Calu3 (cell line): ENCODE measurements at places on chromosomes 2 and 18. TPM values are rescaled to one million over a fixed set of nuclear protein-coding genes. Genes with fewer than 3 reads are reported as not detected.

DNA sequence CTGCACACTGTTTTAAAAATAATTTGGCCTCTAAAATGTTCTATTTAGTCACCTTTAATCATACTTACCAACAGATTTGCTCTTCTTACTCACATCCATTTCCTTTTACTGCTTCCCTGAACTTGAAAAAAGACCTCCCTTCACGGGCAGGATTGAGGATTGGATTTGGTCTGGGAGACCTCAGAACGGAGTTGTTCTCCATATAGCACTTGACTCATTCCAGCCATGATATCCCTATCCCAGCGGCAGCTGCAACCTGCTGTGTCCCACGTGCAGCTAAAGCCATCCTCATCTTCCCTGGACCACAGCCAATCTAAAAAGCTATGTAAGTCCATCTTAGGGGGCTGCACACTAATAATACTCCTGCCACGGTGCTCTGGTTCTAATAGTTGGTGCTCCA is 97.0 kb upstream of the PTPRM start:
- no peak overlapping the region for H3K27ac ChIP-seq
- no peaks in the 10 kb centered on the region for H3K36me3 ChIP-seq
- no peaks in the 10 kb centered on the region for H3K4me1 ChIP-seq

DNA sequence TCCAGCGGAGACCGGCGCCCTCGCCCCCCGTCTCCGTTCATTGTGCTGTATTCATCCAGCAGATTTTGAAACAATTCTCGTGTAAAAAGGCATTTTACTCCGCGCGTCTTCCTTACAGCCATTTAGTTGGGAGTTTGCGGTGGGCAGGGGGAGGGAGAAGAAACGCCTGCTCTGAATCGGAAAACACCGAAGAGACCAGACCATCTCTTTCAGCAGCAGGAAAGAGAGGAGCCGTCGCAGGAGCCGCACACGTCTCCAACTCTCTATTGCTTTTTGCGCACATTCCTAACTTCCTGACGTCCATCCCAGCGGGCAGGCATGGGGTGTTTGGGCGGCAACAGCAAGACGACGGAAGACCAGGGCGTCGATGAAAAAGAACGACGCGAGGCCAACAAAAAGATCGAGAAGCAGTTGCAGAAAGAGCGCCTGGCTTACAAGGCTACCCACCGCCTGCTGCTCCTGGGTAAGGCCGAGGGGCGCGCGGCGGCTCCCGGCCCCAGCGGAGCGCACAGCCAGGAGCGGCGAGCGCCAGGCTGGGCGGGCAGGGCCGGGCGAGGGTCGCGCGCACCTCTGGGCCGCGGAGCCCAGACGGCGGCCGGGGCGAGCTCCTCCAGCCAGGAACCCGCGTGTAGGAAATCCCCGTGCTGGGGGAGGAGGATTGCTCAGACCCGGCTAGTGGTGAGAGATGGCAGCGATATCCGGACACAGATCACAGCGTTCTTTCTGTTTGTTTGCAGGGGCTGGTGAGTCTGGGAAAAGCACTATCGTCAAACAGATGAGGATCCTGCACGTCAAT is 63.2 kb downstream of the GNAL start:
- DNase-seq, result no peak
- H3K27me3 ChIP-seq, result peaks cover 63% of the 10 kb centered on the region
- no peaks in the 10 kb centered on the region for H3K36me3 ChIP-seq
- no peak overlapping the region for H3K4me3 ChIP-seq

GRCh38 chr2:42942214-42942989 is 150.0 kb upstream of the HAAO start:
- no peak overlapping the region for H3K4me3 ChIP-seq
- H3K27ac ChIP-seq, result no peak overlapping the region
- H3K27me3 ChIP-seq, result peaks cover 9% of the 10 kb centered on the region
- no peak for DNase-seq
- peaks cover 9% of the 10 kb centered on the region for H3K4me1 ChIP-seq

GRCh38 chr2:218317303-218317630 is 25.0 kb upstream of the TMBIM1 start:
- no peak for DNase-seq
- peaks cover 54% of the 10 kb centered on the region for H3K4me1 ChIP-seq
- no peak overlapping the region for H3K27ac ChIP-seq

Gene PRR30
- total RNA-seq, result not detected in 2 replicates

DNA sequence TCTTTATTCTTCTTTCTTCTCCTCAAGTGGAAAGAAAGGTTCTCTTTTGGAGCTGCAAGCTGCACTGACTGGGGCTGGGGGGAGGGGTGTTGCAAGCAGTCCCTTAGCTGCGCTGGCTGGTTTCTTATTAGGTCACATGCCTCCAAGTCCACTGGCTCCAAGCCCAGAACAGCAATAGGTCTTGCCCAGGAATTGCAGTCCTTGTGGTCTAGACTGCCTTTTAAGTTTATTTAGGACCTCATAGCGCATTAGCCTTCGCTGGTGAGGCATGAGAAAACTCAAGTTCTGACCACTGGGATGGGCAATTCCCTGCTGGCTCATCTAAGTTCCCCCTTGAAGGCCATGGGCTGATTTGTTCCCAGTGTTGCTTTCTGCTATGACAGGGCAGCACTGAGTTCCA is 138.6 kb upstream of the SCN7A start:
- no peaks in the 10 kb centered on the region for H3K36me3 ChIP-seq
- H3K27ac ChIP-seq, result no peak overlapping the region
- H3K27me3 ChIP-seq, result no peaks in the 10 kb centered on the region
- peaks cover 25% of the 10 kb centered on the region for H3K4me1 ChIP-seq

GRCh38 chr2:69576880-69577279 is 66.7 kb downstream of the AAK1 start:
- H3K4me1 ChIP-seq, result peaks cover 59% of the 10 kb centered on the region
- H3K27ac ChIP-seq, result no peak overlapping the region
- H3K27me3 ChIP-seq, result no peaks in the 10 kb centered on the region

DNA sequence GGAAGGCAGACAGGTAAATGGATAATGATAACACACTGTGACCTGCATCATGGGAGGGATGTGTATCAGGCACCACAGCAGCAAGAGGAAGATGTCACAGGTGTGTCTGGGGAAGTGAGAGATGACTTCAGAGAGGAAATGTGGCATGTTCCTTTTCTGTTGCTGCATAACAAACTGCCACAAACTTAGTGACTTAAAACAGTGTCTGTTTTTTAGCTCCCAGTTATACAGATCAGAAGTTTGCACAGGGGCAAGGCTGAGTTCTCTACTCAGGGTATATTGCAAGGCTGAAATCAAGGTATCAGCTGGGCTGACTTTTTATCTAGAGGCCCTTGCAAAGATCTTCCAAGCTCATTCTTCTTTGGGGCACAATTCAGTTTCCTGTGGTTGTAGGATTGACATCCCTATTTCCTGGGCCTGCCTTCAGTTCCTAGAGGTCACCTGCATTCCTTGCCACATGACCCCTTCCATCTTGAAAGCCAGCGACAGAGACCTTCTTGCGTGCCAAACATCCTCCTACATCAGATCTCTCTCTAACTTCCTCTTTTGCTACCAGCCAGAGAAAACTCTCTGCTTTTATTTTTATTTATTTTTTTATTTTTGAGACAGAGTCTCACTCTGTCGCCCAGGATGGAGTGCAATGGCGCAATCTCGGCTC is 2.1 kb upstream of the MAP3K2 start:
- no peak overlapping the region for H3K4me3 ChIP-seq
- peaks cover 20% of the 10 kb centered on the region for H3K4me1 ChIP-seq
- no peak overlapping the region for H3K27ac ChIP-seq
- H3K27me3 ChIP-seq, result no peaks in the 10 kb centered on the region
- H3K36me3 ChIP-seq, result peaks cover 25% of the 10 kb centered on the region

DNA sequence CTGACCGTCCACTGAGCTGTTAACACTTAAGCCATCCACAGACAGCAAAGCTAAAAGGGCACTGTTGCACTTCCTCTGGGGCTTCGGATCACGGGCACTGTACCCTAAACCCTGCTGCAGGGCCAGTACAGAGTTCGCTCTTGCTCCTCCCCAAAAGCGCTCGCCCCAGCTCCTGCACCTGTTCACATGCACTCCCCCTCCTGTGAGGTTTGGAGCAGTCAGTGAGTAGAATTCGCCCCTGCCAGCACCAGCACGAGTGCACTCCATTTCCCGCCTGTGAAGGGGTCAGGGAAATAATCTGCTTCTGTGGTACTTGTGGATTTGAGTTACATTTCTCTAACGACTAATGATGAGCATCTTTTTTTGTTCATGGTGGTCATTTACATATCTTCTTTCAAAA is 158.8 kb downstream of the PTPRM start:
- H3K4me3 ChIP-seq, result no peak overlapping the region
- H3K4me1 ChIP-seq, result peaks cover 38% of the 10 kb centered on the region
- no peaks in the 10 kb centered on the region for H3K36me3 ChIP-seq
- no peak for DNase-seq
- no peaks in the 10 kb centered on the region for H3K27me3 ChIP-seq
- no peak overlapping the region for H3K27ac ChIP-seq

Gene NEURL3
- 18.5 and 19.7 TPM in 2 replicates for total RNA-seq

DNA sequence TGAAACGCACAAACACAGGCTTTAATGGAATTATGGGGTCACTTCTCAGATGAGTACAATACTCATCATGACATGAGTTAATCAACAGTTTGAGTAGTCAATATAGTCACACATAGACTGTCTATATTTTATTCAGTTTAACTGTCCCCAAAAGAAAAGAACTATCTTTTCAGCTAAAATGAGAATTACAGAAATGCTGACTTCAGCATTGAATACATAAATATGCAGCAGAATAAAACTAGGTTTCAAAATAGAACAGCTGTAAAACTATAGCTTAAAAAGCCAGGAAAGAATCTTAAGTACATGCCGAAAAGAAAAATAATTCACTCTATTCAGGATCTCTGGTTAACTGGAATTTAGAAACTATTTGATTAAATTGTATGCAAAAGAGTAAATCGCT is 30.0 kb downstream of the SMAD4 start:
- H3K27me3 ChIP-seq, result no peaks in the 10 kb centered on the region
- DNase-seq, result no peak
- no peak overlapping the region for H3K4me3 ChIP-seq
- no peaks in the 10 kb centered on the region for H3K4me1 ChIP-seq
- H3K27ac ChIP-seq, result no peak overlapping the region

Gene TBR1
- total RNA-seq, result 0.07 and 0.34 TPM in 2 replicates
